Right atrium auricular region (tissue), 2 donors: ENCODE measurements at places on chromosomes 5 and 9. TPM values are rescaled to one million over a fixed set of nuclear protein-coding genes. Genes with fewer than 3 reads are reported as not detected.
A peak's percentile ranks its signal among the peaks of the same experiment; 100 is the strongest.

DNA sequence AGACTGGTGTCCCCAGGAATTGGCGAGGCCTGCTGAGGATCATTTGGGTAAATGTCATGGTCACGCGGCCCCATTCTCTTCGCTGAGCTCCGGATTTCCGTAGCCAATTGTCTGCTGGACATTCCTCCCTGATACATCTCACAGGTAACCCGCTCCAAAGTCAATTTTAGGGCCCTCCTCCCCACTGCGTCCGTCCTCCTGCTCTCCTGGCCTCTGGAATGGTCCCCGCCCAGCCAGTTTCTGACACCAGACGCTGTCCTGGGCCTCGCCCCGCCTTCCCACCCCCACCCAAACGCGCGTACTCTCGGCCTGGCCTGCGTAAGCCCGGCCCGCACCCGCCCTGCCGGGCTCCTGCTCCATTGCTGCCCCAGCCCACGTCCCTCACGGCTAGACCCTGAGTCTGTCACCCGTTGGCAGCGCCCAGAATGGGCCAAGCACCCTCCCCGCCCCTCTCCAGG is 202.0 kb downstream of the AUH start:
- H3K4me3 ChIP-seq, result peak overlapping the region; percentile 8
- H3K36me3 ChIP-seq, result no peaks in the 10 kb centered on the region
- peak; percentile 64 for DNase-seq
- peak overlapping the region; percentile 20 for H3K27ac ChIP-seq
- H3K4me1 ChIP-seq, result no peaks in the 10 kb centered on the region

GRCh38 chr5:179287071-179287470 is 58.2 kb downstream of the ADAMTS2 start:
- H3K36me3 ChIP-seq, result no peaks in the 10 kb centered on the region
- no peaks in the 10 kb centered on the region for H3K27me3 ChIP-seq
- no peak overlapping the region for H3K27ac ChIP-seq

DNA sequence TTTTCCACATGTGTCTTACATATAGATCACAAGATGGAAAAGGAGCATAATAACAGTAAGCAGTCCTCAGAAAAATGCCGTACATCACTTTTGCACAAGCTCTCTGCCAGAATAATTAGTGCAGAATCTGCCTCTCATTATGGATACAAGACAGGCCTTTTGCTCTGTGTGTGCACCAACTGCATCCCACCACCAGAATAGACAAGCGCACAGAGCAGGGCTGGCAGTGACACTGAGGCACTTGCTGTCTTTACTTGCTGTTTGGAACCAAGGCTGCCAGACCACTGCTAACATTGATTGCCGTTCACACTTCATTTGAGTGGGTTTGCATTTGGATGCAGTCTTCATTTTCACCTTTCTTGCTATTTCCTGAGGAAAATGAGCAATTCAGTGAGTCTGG is 741.3 kb downstream of the TLE1 start:
- no peaks in the 10 kb centered on the region for H3K4me1 ChIP-seq
- DNase-seq, result no peak
- H3K36me3 ChIP-seq, result no peaks in the 10 kb centered on the region
- H3K4me3 ChIP-seq, result no peak overlapping the region
- no peaks in the 10 kb centered on the region for H3K27me3 ChIP-seq

GRCh38 chr5:177132136-177133095 is 1.2 kb upstream of the NSD1 start:
- peak overlapping the region; percentile 91 for H3K27ac ChIP-seq
- no peaks in the 10 kb centered on the region for H3K27me3 ChIP-seq

- no peaks in the 10 kb centered on the region for H3K36me3 ChIP-seq
Measured at GRCh38 chr5:52759331-52759730, 28.4 kb upstream of the ITGA1 start.

- no peaks in the 10 kb centered on the region for H3K36me3 ChIP-seq
- no peaks in the 10 kb centered on the region for H3K27me3 ChIP-seq
- no peak overlapping the region for H3K27ac ChIP-seq
- DNase-seq, result no peak
- no peak overlapping the region for H3K4me3 ChIP-seq
Measured at GRCh38 chr5:131195696-131196095, 25.0 kb downstream of the LYRM7 start.

DNA sequence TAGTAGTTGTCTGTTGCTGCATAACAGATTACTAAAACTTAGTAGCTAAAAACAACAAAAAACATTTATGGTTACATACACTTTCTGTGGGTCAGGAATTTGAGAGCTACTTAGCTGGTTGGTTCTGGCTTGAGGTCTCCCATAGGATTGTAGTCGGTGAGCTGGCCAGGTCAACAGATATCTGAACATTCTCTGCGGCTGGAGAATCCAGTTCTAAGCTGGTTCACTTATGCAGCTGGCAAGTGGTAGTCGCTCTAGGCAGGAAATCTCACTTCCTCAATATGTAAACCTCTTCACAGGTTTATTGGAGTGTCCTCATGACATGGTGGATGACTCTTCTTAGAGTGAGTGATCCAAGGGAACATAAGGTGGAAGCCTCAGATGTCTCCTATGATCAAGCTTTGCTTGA is 65.7 kb upstream of the TNFAIP8 start:
- DNase-seq, result no peak
- no peak overlapping the region for H3K4me3 ChIP-seq
- no peak overlapping the region for H3K27ac ChIP-seq

DNA sequence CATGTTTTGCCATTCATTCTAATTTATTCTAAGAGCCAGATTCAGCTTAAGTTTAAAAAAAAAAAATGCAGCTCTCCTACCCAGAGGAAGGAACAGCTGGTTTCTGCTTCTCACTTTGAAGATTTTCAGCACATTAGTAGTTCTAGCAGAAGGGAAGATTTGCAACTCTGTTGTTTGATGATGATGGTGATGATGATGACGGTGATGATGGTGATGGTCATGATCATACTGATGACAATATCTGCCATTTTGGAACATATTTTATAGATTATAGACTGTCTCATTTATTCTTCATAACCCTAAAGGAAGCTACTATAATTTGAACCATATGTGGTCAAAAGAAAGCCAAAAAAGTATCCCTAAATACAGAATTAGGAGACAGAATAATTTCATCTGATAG is 7.9 kb upstream of the MED10 start:
- H3K4me1 ChIP-seq, result no peaks in the 10 kb centered on the region
- no peaks in the 10 kb centered on the region for H3K27me3 ChIP-seq
- no peak for DNase-seq
- H3K27ac ChIP-seq, result no peak overlapping the region

DNA sequence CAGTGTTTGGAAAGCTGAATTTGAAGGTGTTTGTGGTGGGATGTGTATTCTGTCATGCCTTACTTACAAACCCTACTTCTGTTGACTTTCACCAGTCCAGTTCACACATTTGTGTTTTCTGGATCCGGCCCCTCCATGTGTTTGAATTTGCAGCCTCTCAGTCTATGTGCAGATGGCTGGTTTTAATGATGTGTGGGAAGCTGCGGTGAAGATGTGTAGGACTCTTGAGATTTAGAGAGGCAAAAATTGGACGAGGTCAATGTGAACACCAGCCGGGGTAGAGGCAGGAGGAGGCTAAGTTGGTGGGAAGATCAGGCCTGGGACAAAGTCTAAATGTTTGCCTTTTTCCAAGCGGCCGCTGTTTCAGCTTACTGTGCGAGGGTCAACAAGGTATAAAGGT is 115.4 kb upstream of the KLF9 start:
- no peak overlapping the region for H3K4me3 ChIP-seq
- H3K36me3 ChIP-seq, result no peaks in the 10 kb centered on the region
- no peaks in the 10 kb centered on the region for H3K4me1 ChIP-seq
- no peak for DNase-seq
- H3K27ac ChIP-seq, result no peak overlapping the region

DNA sequence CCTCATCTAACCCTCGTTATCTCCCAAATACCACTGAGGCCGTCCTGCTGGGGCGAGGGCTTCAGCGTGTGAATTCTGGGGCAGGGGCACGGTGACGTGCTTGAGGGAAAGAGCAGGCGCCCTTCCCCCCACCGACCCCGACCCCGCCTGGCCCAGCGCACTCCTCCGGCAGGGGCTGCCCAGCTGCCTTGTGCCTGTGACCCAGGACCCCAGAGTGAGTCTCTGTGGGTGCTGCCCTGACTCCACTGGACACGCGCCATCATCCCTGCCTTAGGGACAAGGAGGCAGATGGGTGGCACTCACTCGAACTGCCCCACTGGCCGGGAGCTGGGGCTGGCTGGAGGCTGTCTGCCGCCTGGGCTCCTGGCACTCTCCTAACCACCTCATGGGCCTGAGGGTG is 136.2 kb upstream of the LPCAT1 start:
- H3K4me1 ChIP-seq, result no peaks in the 10 kb centered on the region
- no peaks in the 10 kb centered on the region for H3K36me3 ChIP-seq
- no peak overlapping the region for H3K4me3 ChIP-seq
- peak; percentile 49 for DNase-seq
- H3K27me3 ChIP-seq, result no peaks in the 10 kb centered on the region

- H3K4me3 ChIP-seq, result no peak overlapping the region
- no peak for DNase-seq
- H3K36me3 ChIP-seq, result no peaks in the 10 kb centered on the region
- H3K27ac ChIP-seq, result peak overlapping the region; percentile 81
Measured at GRCh38 chr9:124260769-124261603, 3.2 kb downstream of the NEK6 start.

GRCh38 chr9:111752455-111752854 is 42.3 kb downstream of the SHOC1 start:
- H3K36me3 ChIP-seq, result no peaks in the 10 kb centered on the region
- H3K27me3 ChIP-seq, result no peaks in the 10 kb centered on the region
- H3K4me3 ChIP-seq, result no peak overlapping the region
- H3K27ac ChIP-seq, result no peak overlapping the region
- no peaks in the 10 kb centered on the region for H3K4me1 ChIP-seq

The TTC39B gene
- total RNA-seq, result 2.0 TPM

The SHISAL2B gene
- total RNA-seq, result not detected

The LCN2 gene
- not detected for total RNA-seq
